ENCODE measurements at places on chromosomes 5 and 9.

- DNase-seq, result no peak
These were observed 83.8 kb downstream of the DAB2IP start for GRCh38 chr9:121735065-121735792.

DNA sequence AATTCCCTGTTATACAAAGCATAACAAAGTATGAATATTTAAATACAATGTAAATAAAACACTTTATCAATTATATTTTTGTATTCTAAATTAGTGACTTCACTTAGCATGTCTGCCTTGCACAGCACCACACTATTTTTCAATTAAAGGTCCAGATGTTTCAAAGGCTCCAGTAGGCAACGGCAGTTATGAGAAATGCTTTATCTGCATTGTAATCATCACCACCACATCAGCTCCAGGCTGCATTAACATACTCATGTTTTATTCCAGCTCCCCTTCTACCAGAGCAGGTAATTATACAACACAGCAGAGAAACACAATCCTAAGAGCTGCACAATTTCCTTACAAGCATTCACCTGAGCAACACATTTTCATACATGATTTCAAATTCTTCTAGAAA, 102.8 kb downstream of the MAPKAP1 start:
- no peak for DNase-seq

DNA sequence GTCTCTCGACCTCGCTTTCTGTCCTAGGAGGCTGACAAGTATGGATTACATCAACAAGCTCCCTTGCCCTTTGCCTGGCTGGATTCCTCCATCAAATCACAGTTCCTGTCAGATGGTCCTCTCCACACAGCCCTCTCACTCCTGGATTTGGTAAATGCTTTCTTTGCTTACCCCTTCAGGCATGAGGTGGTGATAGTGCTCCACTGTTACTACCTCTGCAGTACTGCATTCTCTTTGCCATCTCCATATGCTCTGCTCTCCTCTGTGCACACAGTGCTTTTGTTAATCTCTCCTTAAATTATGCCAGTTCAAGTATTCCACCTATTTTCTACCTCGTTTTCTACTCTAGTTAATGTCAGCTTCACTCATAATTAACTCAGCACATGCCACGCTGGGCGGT, 279.2 kb downstream of the DMAC1 start:
- no peak for DNase-seq

DNA sequence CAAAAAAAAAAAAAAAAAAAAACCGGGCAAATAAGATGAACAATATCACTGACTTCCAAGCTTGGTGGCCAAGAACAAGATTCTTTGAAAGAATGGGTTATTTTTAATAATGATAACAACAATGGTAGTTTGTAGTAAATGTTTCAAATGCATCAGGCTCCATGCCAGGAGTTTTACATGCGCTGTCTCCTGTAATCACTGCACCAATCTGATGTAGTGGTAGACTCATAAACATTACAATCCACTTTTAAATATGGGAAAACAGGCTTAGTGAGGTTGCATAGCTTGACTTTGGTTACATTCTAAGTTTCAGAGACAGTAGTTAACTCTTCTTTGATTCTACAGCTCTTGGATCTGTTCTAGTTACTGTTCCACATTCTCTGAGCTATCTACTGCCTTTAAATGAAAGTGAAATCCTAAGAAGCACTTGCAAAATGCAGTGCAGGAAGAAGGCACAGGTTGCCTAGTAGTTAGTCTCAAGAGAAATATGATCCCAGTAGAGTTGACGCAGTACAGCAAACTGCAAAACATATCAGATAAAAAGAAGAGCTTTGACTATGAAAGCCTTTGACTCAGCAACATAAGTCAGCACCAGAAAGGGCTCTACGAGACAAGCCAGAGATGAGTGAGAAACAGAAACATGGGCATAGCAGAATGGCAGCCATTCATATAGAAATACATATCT, 62.1 kb downstream of the PDE4D start:
- no peak for DNase-seq

GRCh38 chr9:34964458-34964857, 6.4 kb downstream of the PHF24 start:
- no peak for DNase-seq

DNA sequence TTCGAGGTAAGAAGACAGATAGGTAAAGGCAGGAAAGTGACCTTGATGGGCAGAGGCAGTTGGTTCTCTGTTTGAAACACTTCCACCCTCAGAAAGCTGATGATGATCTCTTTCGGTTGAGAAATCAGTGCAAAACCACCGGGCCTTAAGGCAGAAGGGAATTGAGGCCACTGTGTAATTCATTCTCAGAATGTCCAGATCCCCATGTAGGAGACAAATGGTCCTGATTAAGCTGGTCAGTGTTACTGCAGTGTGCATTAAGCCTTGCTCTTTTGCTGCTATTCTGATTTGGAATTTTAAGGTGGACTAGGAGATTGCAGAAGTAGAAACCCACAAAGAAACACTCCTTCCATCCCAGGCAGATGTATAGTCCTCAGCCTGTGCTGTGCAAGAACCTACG, 255.2 kb downstream of the ARHGAP26 start:
- no peak for DNase-seq

- no peak for DNase-seq
These were observed 113.9 kb downstream of the SEC61B start for GRCh38 chr9:99336005-99336404.

DNA sequence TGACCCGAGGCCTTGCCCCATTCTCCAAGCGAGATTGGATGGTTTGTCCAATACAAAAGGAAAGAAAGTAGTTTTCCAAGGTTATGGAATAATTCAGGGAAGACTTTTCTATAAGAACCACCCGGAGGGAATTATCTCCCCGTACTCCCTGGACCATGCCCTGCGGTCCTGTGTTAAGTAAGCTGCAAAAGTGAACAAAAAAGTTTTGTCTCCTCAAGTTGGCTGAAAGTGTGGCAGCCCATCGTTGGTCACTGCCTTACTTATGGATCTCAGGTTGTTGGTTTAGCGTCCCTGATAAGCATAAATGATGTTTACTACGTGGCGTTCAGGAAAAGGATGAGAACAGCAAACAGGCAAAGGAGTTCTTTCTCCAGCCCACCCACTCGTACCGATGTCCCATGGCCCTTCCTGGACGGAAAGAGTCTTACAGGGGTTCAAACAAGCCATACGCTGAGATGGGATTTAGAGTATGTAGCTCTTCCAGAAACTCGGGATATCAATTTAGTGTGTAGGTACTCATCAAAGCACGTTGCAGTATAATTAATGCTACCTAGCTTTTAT, 413 bp upstream of the AUH start:
- DNase-seq, result no peak

DNA sequence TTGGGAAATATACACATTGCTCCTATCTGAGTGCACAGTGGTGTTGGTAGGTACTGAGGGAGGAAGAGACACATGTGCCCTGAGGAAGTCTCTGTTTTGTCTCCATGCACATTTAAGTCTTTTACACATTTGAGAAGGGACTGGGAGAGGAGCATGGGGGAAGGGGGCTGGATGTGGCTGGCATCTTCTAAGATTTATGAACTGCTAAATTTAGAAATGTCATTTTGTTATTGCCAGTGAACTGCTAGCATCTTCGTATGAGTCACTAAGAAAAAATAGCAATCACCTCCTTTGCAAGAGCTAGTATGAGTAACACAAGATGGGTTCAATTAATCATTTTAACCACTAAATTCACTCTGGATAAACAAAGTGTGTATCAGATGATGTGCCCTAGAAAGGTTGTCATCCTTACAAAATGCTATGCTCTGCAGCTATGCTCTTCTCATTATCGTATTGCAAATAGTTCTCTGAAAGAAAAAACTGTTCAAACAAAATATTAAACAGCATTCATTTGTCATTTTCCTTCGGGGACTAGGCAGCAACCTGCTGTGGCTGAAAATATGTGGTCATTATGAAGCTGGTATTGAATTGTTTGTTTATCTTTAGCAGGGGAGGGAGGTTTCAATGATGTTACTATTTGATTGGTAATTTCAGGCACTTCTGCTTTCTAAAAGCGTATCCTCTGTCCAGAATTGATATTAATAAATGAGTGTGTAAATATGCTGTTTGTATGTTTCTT, 236.5 kb downstream of the DMRTA1 start:
- no peak for DNase-seq

GRCh38 chr9:132798817-132799790, 79.0 kb downstream of the AK8 start:
- no peak for DNase-seq

DNA sequence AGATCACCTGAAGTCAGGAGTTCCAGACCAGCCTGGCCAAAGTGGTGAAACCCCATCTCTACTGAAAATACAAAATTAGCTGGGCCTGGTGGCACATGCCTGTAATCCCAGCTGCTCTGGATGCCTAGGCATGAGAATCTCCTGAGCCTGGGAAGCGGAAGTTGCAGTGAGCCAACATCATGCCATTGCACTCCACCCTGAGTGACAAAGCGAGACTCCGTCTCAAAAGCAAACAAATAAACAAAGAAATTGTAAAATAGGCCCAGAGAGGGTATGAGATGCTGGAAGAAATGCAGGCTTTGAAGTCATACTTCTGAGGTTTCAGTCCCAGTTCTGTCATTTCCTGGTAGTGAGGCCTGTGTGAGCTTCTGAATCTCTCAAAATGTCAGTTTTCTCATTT, 5.3 kb upstream of the ARHGEF37 start:
- DNase-seq, result no peak

All from pancreas (tissue), 10 donors.